Central memory CD4-positive, alpha-beta T cell (primary cell): ENCODE measurements at places on chromosomes 1 and 21.

GRCh38 chr21:40016667-40017066 lies 149.4 kb downstream of the PCP4 start:
- DNase-seq: no peak

DNA sequence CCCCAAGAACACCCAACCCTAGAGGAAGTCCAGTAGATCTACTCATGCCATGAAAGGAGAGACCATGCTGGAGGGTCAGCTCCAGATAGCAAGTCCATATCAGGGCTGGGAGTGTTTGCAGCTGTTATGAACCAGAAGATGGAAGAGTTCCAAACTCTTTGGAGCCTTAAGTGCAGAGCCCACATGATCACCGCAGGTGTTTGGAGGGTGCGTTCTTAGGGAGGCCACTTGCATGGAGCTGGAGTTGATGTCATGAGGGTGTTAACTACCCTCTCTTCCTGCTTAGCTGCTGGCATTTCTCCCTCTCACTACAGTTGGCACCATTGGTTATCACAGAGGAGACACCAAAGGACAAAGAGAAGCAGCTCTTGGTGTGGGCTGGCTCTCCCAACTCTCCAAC lies 616.9 kb downstream of the AJAP1 start:
- DNase-seq: no peak

- DNase-seq: peak; percentile 50
Measured at GRCh38 chr1:168408884-168409283, 128.2 kb downstream of the TBX19 start.

GRCh38 chr1:53115403-53116306 lies 26.8 kb downstream of the SLC1A7 start:
- DNase-seq: no peak

DNA sequence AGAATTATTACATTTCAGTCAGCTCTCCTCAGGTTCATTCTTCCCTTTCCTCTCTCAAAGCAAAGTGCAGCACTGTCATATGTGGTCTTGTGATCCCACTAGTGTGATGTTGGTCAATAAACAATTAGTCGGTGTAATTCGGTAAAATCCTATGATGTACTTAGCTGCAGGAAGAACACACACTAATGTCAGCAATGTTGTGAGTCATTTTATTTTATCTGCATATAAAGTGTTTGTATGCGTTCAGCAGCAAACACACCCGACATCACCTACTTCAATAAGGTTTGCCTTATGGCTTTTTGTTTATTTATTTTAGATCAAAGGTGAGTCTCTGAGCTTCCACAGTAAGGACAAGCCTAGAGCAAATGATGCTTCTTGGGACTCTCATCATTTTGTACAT lies 47.8 kb downstream of the PTPN14 start:
- no peak for DNase-seq

DNA sequence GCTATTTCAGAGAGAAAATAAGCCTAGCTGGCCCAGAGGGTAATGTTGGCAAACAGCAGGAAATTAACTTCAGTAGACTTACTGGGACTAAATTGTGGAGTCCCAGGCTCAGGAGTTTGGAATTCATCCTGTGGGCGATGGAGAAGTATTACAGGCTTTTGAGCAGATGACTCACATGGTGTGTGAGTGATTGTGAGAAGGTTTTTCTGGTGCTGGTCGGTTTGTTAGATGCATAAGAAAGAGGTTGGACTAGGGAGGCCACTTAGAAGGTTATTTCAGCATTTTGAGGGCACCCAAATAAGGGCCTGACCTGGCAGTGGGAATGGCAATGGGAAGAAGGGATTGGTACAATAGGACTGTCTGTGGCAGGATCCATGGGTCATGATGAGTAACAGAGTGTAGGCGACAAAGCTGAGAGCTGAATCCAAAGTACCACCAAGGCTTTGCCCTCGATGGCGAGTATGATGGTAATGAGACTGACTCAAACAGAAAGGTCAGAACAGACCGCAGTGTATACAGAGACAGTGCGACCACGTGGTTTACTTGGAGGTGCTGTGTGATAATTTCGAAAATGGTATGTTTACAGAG lies 69.2 kb upstream of the KIF26B start:
- no peak for DNase-seq

- DNase-seq: no peak
Measured at GRCh38 chr1:99634971-99635624, 10.8 kb upstream of the PALMD start.

GRCh38 chr1:4033713-4034112 lies 133.6 kb upstream of the C1orf174 start:
- DNase-seq: no peak
